ENCODE measurements at places on chromosomes 3 and 15.
A peak's percentile ranks its signal among the peaks of the same experiment; 100 is the strongest.

DNA sequence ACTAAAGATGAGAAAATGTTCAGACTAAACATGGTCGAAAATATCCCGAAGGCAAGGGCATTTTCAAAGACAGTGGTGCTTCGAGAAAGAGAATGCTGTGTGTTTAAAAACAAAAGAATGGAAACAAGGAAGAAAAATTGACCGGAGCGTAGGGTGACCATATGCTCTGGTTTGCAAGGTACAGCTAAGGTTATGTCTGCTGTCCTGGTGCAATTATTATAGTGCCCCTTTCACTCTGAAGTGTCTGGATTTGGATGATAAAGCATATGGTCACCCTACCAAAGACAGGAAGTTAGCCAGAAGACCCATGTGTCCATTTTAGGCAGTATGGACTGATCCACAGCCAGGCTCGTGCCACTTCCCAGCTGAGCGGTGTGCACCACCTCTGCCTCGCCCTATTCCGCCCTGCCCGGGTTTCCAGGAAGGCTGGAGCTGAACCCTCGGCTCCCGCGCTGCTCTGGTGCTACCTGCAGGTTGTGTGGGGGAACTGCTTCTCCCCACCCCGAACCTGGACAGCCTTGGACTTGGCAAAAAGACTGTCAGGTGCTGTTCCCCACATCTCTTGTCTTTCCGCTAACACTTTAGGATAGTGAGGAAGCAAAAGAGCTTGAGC, 25.2 kb downstream of the GOLGA6D start:
- DNase-seq: peak; percentile 36

GRCh38 chr3:5297895-5298294, 110.4 kb downstream of the EDEM1 start:
- peak; percentile 55 for DNase-seq

- no peak for DNase-seq
These were observed 3.9 kb upstream of the PLCH1 start for GRCh38 chr3:155748611-155749365.

DNA sequence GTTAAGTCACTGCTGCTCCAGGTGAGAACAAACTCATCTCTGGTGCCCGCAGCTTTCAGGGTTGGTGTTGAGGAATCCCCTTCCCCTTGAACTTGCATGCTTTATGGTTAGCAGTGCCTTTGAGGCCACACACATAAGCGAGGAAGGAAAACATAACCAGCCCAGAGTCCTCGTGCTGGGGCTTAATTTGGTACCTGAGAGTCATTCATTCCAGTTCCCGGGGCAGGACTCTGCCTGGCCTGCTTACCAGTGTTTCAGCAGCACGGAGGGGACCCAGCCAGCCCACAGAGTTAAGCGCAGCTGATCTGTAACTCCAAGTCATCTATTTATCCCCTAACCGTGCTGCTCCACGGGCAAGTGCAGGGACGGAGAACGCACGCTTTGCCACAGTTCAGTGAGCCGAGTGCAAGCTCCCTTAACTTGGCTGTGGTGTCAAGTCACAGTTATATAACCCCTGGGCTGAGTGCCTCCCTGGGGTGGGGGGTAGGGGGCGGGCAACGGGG, 302.3 kb upstream of the ICE2 start:
- no peak for DNase-seq

- no peak for DNase-seq
These were observed 190.9 kb downstream of the ADAMTS9 start for GRCh38 chr3:64496786-64497490.

GRCh38 chr3:165523801-165524200, 313.4 kb downstream of the BCHE start:
- no peak for DNase-seq

Data from NCI-H526 treated with DMSO at 0.1 percent for 48 hours (cell line).